HS-5 (cell line): ENCODE measurements at places on chromosomes 4 and X.

DNA sequence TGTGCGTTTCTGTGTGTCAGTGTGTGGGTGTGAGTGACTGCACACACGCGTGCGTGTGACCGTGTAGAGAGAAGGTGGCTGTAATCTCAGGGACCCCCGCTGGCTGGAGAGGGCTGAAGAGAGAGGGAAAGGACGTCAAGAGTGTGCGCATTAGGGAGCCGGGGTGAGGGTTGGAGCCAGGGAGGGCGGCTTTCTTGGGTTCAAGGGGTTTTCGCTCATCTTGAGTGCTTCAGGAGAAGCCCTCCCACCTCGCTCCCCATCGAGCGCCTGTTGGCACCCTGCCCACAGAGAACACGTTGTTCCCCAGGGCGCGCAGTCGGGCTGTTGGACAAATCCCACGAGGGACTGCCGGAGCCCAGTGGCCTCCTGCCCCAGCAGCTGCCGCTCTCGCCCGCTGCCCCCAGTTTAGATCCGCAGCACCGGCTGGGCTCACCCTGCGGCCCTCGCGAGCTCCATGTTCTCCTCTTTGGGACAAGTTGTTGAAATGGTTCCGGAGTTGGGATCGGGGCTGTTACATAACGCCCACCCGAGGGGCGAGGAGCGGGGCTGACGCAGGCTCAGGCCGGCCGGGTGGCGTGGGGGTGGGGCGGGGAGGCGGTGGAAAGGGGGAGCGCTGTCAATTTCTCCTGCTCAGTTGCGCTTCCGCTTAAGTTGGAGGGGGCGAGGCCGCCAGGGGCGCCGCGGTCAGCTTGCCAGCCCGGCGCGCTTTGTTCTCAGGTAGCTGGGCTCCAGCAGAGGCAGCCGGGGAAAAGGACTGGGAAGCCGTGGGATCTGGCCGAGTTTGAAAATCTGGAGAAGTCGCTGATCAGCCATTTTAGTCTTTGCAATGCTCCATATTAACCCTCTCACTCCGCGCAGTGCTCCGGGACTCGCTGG, 1.6 kb downstream of the GRIA2 start:
- no peak for DNase-seq

DNA sequence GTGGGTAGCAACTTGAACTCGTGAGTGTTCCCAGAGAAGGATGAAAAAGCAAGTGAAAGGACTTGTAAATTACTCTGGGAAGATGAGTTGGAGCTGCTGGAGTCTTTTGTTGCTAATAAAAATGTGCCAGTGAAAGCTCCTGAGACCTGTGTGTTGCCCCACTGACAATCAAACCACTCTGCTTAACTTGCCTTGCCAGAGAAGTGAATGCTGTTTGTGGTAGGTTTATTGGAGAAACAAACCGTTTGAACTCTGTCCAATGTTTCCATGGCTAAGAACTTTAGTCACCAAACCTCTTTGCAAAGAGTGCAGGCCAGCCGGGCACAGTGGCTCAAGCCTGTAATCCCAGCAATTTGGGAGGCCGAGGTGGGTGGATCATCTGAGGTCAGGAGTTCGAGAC, 586.9 kb downstream of the PCDH7 start:
- DNase-seq = no peak

DNA sequence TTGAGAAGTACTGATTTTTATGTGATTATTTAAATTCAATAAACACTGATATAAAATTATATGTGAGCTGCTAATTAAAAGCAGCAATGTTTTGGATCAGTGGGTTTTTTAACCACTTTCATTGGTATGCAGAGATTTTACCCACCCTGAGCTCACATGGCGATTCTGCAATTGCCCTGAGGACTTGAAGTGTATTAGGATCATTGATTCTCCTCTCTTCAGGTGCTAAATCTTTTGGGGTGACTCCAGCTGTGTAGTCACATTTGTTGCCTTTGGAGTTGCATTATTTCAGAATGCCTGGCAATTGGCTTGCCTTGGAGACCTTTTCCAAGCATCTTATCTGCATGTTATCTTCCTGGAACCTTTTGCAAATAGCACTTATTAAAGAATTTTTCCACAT, 51.3 kb downstream of the UGT8 start:
- DNase-seq = no peak

GRCh38 chr4:36439556-36439955, 158.1 kb downstream of the DTHD1 start:
- no peak for DNase-seq

DNA sequence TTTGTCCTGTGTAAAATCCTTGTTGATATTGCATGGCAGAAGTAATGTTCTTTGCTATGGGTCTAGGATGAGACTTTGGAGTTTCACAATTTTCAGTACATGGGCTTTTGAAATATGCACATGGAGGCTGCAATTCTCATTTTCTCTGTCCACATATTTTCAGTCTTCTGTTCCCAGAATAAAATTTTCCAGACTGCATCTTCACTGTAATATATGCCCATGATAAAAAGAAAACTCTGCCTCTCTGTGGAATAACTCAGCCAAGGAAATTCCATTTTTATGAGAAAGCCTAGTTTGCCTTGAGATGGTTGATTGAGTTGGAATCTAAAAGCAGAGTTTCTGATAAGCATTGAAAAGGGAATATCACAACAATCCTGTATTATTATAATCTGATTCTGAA, 601.4 kb upstream of the AADAT start:
- no peak for DNase-seq

- no peak for DNase-seq
These were observed 8.9 kb downstream of the PGAM4 start for GRCh38 chrX:77960567-77960966.

DNA sequence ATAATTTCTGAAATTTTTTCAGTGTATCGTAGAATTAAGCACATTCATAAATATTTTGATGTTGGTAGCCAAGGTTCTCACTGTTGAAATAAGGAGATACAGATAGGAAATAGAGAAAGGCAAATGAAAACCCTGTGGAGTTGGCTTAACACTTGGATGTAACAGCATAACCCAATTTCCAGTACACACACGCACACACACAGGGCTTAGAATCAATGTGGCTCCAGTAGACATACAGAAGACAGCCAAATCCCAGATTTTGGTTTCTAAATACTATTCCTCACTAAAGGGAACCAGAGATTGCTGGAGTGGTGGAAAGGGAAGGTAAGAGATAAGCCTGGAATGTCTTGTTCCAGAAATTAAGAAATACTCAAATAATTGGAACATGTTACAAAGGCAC, 54.4 kb downstream of the SMAD1 start:
- DNase-seq = no peak

DNA sequence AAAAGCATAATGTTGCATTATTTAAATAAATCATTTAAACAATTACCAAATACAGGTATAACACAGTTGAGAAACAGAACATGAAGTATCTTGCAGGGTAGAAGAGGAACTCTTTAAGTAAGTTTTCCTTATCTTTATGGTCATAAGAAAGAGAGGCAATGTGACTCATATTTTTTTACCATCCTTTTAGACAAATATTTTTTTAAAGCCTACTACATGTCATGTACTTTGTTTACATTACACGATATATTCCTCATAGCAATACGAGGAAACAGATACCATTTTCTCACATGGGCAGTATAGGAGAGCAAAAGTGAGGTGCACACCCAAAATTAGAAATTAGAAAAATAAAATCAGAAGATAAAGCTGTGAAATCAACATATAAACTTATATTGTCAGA, 49.3 kb upstream of the EPHA5 start:
- no peak for DNase-seq

- DNase-seq = no peak
These were observed 840 bp downstream of the ZNF711 start for GRCh38 chrX:85244450-85245211.

DNA sequence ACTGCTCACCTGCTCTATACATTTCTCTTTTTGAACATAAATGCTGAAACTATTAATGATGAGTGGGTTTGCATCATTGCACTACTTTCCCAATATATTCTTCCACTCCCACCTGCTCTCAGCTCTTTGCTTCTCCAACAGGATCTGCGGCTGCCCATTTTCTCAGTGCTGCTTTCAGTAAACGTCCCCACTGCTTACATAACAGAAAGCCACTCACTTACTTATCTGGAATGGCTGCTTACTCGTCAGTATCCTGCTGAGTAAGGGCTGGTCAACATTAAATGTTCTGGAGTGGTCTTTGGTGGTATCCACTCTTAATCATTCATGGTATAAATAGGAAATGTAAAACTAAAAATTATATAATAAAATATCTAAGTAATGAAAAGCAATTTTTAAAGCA, 112.8 kb upstream of the HPF1 start:
- no peak for DNase-seq

DNA sequence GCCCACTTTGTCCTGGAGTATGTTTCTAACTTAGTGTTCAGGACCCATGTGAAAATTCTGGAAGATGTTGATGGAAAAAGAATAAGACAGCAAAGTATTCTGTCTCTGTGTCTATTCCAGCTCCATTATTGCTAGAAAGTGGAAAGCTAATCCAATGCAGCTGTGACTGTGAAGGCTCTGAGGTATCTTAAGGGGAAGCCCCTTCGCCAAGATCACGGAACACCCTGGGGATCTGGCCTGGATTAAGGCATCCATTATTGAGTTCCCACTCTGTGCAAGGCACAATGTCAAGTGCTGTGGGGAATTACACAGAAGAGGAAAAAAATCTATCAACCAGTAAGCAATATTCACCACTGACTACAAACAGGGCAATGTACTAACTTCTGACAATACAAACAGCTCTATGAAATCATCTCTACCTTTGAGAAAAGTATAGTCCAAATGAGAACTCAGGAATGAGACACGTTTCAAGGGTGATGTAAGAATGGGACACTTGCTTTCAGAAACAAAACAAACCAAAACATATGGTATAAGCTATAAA, 222.1 kb downstream of the LDB2 start:
- DNase-seq = no peak

DNA sequence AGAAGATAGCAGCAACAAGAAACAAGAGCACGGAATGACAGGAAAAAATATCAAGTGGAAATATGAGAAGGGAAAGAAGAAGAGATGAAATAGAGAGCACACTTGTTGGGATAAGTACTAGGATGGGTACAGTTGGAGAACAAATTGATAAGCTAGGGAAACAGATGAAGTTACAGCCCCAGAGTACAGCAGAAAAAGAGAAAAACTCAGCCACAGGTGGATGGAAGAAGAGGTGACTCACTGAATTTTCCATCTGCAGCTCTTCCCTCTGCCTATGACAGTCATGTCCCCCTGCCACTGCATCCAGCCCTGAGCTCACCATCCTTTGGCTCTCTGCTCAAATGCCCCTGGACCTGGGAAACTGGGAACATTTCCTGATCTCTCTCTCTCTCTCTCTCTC, 209.0 kb downstream of the BCOR start:
- DNase-seq = no peak

GRCh38 chrX:118867251-118867650, 43.6 kb downstream of the ZCCHC12 start:
- DNase-seq = no peak

GRCh38 chr4:117370944-117371668, 285.7 kb upstream of the TRAM1L1 start:
- DNase-seq = no peak

DNA sequence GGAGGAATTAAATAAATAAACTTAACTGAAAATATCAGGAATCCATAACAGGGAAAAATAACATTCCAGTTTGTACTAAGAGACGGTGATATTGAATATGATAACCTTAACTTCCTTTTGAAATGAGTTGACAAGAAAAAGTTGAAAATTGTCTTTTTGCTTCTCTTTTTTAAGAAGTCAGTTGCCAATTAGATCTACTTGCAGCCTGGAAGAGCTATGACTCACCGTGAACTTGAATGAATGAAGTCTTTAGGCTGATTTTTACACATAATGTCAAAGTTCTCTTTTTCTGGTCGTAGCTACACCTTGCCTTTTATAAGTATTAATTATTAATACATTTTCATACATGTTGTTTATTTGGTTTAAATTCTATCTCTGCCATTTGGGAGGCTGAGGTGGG, 94.4 kb upstream of the HPGD start:
- no peak for DNase-seq

GRCh38 chrX:1903236-1903935, 288.5 kb downstream of the ASMT start:
- peak; percentile 66 for DNase-seq

- no peak for DNase-seq
These were observed 390.0 kb downstream of the GRXCR1 start for GRCh38 chr4:43282534-43282933.

GRCh38 chr4:147846318-147847155, 114.6 kb downstream of the ARHGAP10 start:
- no peak for DNase-seq

- DNase-seq = no peak
These were observed 203.1 kb downstream of the FBXO8 start for GRCh38 chr4:174080361-174080760.

GRCh38 chrX:122389005-122389404, 795.1 kb upstream of the GRIA3 start:
- DNase-seq = no peak

- DNase-seq = no peak
These were observed 259.2 kb downstream of the PCDH7 start for GRCh38 chr4:30979402-30979801.

GRCh38 chr4:4855301-4856070, 4.0 kb upstream of the MSX1 start:
- no peak for DNase-seq

DNA sequence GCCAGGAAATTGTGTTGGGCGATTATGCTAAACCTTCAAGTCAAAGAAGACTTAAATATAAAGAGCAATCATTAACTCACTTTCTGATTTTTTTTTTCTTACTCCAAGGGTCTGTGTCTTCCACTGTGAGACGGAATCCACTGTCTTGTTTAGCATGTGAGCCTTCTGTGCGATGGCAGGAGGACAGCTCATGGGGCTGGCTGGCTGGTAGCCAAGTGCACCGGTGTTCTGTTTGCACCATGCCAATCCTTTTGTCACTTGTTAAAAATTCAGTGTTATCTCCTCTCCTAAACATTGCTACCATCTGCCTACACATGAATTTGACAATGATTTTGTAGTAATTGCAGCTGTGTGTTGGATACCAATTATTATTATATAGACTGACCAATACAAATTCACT, 1056.3 kb upstream of the IGFBP7 start:
- DNase-seq = no peak

GRCh38 chr4:111043286-111043685, 420.4 kb upstream of the PITX2 start:
- no peak for DNase-seq

- DNase-seq = no peak
These were observed 362.4 kb upstream of the HTR2C start for GRCh38 chrX:114221445-114221844.

DNA sequence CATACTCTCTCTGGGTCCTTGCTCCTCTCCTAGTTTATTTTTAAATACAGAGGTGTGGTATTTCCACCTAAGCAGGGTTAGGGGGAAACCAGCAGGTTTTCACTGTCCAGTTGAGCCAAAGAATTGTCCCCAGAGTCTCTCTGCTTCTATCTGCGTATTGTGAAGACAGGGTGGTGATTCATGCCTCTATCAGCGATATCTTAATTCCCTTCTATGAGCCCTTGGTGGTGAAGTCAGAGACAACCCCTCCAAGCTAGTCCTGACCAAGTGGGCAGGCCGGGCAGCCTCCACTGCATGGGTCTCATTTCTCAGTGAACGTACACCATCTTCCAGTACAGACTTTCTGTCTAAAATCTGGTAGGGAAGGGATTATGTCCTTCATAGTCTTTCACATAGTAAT, 100.5 kb upstream of the GPR34 start:
- no peak for DNase-seq
